ENCODE measurements at places on chromosomes 11 and 22.

DNA sequence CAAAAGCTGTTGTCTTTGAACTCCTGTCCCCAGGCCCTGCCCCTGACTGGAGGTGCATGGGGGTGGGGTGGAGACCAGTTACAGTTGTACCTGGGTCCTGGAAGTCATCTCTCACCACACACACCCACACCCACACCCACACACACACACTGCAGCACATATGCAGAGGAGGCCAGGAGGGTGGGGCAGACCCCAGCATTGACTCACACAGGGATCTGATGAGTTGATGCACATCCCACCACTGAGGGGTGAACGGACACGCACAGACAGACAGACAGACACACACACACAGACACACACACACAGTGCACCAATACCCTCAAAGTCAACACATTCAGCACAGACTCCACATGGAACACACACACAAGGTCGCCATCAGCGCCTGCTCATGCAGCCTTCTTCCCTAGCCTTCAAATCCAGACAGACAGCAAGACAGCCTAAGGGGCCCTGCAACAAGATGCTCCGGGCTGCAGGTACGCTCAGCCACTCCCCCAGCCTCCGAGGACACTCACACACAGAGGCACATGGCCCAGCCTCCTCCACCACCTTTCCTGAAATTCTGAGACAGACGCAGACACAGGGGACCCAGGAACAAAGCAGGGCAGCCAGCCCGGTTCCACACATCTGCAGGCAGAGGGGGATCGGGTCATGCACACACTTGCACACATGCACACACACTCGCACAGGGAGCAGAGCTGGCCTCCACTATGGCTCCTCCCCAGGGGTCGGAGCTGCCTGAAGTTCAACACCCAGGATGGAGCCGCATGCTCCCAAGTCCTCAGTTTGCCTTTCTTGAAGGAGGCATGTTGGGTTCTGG is 26.5 kb downstream of the SYT7 start:
- no peak for DNase-seq

- DNase-seq = no peak
Observed at GRCh38 chr11:119651802-119652584, 77.0 kb downstream of the NECTIN1 start.

GRCh38 chr22:24440718-24441405 is 13.5 kb downstream of the ADORA2A start:
- peak; percentile 58 for DNase-seq

DNA sequence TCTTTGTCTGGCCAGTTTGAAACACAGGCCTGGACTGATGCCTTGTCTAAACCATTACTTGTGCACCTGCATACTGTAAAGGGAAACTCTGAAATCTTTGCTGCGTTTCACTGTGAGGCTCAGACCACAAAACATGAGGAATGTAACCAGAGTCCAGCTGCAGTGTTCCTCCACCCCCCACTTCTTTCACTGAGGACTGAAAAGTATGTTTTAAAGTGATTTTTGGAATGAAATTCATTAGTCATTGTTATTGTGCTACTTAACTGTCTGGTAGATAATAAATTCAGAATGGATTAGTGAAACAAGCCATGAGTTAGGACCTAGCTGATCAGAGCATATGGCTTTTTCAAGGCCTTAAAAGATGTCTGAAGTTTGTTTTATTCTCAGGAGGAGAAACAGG is 181.2 kb downstream of the WNT11 start:
- no peak for DNase-seq

DNA sequence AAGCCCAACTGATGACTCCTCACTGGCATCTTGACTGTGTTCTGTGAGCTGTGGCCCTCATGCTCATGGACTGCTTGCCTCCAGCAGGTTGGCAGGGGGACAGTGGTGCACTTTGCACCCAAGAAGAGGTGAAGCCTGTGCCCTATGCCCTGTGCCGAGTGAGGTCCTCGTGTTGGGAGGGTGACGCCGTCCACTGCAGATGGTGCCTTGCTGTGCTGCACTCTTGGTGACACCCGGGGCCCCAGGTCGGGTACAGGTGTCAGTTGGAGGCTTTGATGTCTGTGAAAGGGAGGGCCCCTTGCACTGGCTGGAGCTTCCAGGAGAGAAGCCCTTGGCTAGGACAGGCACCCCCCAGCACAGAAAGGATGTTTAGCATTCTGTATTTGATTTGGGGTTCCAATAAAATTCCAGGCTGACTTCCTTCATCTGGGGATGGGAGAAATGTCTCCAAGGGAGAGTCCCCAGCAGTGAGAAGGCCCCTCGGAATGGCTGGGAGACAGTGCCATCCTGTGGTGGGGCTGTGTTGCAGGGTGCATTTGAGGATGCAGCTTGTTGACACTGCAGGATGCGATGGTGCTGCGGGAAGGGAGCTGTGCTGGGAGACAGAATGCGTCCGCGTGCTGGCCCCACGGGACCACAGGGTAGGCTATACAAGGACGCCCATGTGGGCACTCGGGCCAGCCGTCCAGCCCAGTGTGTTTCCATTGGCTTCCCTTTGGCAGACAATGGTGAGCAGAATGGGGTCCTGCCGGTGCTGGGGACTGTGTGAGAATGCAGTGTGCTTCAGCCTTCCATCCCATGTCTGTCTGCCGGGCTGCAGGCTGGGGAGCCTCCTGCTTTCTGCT is 2.5 kb upstream of the ZDHHC8 start:
- no peak for DNase-seq

DNA sequence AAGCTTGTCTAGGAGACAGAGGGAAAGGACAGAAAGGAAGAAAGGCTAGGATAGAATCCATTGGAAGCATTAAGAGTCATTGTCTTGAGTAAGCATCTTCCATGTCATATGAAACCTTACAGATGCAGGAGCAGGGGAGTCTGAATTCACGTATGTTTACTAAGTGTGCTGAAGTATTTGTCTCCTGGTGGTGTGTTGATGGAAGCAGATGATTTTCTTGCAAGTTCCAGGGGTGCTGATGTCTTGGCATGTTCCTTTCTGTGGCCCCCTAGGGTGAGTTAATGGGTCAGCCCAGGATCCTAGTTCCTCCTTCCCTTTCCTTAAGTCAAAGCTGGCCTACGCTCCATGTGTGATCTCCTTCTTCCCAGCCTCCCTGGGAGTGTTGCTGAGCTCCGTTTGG is 110.2 kb downstream of the TEAD1 start:
- DNase-seq = no peak

DNA sequence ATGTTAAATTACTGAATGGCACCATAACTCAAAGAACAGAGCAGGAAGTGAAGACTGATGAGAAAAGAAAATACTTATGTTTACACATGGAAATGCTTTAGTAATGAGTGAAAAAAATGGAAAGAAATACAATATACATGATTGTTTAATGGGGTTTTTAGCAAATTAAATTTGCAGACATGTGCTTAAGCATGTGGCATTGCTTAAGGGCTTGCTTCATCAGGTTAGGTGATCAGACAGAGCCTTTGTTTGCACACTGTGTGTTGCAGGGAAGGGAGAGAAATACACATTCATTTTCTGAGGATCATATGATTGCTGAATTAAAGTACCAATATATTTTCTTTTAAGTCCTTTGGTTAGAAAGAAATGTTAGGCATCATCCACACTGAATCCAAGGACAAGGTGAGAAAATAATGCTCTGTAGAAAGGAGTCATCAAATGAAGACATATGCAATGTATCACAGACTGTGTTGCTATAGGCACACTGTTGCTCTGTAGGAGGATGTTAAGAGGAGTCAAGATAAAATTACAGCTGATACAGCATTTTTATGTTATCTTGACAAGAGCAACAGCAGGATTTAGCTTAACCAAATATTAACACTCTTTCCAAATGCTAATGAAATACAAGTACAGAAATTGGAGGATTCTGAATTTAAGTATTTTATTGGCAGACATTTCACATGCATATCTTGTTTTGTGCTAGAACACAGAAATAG is 23.4 kb upstream of the ARHGAP20 start:
- no peak for DNase-seq

DNA sequence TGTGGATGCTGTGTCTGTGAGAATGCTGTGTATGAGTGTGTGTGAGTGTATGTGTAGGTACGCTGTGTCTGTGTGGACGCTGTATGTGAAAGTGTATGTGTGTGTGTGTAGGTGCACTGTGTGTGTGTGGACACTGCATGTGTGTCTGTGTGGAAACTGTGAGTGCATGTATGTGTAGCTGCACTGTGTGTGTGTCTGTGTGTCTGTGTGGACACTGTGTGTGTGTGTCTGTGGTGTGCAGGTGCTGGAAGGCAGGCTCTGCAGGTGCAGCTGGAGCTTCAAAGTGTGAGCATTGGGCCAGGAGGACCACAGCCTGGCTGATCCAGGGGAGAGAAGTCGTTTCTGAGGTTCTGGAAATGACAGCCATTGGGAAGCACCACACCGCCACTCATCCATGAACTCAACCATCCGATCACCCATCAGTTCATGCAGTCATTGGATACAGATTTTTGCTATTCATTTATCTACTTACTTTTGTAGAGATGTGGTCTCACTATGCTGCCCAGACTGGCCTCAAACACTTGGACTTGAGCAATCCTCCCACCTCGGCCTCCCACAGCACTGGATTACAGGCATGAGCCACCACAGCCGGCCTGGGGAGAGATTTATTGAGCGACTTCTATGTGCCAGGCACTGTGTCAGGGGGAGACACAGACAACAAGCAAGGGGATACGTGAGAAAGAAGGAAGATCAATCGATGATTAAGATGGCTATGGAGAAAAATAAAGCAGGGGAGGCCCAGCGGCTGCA is 9.6 kb downstream of the TRPM5 start:
- DNase-seq = no peak

DNA sequence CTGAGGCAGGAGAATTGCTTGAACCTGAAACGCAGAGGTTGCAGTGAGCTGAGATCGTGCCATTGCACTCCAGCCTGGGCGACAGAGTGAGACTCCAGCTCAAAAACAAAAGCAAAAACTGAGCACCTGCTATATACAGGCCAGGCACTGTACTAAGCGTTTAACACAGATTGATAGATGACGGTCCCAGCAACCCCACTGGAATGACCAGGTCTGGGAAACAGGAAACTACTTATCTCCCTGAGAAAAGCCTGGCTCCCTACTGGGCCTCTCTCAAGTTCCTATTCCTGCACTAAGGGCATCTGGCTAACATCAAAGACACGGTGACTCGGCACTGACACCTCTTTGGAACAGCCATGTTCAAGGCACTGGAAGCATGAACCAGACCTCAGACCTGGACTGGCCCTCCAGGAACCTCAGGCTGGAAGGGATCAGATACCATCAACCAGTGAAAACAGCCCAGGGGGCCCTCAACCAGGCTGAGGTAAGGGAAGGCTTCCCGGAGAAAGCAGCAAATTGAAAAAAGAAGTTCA is 16.6 kb downstream of the ARAP1 start:
- no peak for DNase-seq

DNA sequence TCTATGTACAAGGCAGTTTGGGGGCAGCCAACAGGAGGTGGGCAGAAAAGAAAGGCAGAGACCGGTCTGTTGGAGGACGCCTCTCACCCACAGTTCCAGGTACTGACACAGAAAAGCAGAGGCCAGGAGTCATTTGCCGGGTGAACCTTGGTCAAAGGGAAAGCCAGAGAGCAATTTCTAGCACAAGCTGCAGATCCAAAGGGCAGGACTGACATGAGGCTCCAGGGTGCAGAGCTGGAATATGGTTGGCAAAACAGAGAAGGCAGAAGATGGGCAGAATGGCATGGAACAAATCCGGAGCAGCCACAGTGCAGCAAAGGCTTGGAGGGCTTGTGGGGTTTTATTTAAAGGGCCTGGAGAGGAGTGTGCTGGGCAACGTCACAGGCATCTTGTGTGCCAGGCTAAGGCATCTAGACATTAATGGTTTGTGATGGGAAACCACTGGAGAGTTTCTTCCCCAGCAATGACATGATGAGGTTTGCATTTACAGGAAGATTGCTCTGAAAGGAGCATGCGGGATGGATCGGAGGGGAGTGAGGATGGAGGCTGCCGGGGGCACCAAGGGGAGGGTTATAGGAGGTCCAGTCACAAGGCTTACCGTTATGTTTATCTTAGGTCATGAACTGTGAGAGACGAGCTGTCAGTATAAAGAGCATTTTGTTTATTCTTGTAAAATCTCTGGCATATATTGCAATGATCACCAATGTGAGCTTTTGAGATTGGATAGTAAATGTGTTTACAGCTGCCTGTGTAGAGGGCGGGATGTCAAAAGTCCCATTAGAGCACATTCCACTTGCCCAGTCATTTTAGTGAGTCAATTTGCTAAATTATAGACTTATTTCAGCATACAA is 5.7 kb upstream of the MMP20 start:
- DNase-seq = no peak

- no peak for DNase-seq
Observed at GRCh38 chr22:19506212-19506611, 18.0 kb downstream of the CLDN5 start.

DNA sequence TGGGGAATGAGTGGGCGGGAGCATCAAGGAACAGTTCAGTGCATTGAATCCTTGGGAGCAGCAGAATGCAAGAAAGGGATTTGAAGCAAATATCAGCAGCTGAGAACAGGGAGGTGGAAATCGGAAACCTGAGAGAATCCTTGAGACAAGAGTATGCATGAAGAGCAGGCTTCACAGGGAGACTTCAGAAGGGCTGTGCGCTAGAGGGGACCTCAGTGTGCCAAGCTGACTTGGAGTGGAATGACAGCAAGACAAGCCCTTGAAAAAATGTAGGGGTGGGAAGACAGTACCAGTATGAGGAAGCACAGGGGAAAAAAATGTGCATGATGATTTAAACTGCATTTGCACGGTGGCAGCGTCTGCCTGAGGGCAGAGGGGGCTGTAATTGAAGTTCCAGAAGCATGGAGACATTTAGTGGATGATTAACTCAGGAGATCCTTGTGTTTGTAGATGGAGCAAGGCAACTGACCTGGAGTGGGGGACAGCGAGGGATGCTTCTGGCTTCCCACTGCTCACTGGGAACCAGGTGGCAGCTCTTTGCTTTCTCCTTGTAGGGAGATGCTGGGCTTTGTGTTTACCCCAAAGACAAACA is 204.9 kb upstream of the PLET1 start:
- no peak for DNase-seq

DNA sequence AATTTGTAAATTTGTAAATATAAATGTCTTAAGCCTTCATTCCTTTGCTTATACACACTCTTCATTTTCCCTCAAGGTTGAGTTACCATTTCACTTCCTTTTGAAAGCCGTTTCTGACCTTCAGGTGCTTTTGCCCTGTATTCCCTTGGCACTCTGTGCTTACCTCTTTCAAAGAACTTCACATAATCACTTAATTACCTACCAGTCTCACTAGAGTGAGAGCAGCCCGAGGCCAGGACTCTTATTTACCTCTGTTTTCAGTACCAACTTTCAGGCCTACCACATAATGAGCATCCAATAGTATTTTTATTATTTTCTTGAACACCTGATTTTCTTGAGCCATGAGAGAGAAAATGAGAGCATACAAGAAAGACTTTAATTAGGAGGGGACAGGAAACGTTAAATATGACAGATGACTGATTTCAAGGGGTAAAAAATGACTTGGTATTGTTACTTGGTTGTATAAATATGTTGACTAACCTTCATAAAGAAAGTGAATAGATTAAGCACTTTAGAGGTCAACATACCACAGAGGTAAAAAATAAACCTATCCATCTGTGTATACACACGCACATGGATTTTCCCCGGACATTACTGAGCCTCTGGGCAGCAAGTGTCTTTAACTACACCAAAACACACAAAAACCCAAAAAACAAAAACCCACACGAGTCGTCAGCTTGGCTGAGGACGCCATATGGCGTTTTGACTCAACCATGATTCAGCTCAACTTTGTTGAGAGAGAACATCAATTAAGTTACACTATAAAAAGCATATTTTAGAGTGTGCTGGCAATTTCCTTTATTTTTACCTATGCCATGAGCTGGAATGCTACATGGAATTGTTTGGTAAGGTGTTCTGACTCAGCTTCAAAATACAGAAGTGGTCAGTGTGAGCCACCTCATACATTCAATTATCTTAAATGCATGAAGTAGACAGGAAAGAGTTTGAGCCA is 7.6 kb downstream of the ATXN10 start:
- no peak for DNase-seq

- DNase-seq = no peak
Observed at GRCh38 chr11:109791337-109791736, 301.9 kb upstream of the ZC3H12C start.
